ENCODE measurements at places on chromosomes 1 and 21.

GRCh38 chr1:84450910-84451309, 28.2 kb upstream of the RPF1 start:
- DNase-seq, result no peak

- DNase-seq, result peak; percentile 17
Observed at GRCh38 chr1:6353619-6353954, 40.0 kb downstream of the ACOT7 start.

GRCh38 chr1:243312952-243313634, 57.3 kb downstream of the SDCCAG8 start:
- no peak for DNase-seq

DNA sequence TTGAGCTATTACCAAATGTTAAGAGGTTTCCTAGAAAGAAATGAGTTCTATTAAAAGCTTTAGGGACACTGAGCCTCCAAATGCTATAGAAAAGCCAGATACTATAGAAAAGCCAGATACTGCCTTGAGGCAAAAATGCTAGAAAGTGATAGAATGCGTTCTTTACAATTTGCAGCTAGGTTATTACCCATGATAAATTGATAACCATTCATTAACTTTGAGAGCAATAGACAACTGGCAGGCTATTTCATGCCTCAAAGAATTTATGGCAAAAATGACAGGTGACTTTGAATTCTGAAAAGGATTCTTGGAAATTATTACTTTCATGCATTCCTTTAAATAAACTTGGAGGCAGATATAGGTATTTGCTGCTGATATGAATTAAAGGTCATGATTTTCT, 51.6 kb downstream of the SMYD3 start:
- DNase-seq, result no peak

DNA sequence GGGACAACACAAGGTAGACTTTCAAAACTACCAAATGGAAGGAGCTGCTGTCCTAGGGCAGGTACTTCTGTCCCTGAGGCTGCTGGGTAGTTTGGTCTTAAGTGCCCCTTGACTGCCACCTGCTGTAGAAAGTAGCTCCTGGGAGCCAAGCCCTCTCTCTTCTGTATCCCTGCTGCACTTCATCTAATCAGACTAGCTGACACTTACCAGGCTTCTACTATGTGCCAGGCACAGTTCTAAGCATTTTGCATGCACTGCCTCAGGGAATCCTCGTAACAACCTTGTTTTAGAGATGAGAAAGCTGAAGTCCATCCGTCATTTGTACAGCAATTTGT, 15.9 kb upstream of the SRSF4 start:
- peak; percentile 5 for DNase-seq

GRCh38 chr1:96361271-96361856, 360.2 kb upstream of the PTBP2 start:
- no peak for DNase-seq

DNA sequence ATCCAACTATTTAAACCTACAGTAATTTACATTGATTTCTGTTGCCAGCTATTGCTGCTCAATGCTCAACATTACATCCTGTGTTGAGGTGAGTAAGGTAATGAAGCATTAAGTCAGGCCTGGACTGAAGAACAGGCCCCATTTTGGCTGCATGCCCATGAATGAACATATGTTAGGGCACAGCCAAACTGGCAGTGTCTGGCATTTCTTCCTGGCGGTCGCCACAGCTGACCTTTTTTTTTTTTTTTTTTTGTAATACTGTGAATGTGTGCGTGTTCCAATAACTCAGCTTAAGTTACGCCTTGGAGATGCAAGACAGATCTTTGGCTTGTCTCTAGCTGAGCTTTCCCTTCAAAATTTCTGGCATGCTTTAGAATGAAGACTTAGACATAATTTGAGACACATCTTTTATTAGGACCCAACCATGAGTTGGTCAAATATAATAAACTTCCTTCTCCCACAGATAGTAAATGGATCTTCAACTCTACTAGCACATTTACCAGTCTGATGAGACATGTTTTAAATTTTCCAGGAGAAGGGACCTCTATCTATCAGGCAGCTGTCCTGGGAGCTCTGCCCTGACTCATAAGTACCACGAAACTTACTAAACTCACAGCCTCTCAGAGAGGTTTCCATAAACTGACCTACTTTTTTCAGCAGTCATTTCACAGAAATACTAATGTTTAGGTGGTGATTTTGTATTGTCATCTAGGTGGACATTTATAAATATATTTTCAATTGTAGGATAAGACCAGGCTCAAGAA, 341.1 kb upstream of the RUNX1 start:
- DNase-seq, result peak; percentile 74

DNA sequence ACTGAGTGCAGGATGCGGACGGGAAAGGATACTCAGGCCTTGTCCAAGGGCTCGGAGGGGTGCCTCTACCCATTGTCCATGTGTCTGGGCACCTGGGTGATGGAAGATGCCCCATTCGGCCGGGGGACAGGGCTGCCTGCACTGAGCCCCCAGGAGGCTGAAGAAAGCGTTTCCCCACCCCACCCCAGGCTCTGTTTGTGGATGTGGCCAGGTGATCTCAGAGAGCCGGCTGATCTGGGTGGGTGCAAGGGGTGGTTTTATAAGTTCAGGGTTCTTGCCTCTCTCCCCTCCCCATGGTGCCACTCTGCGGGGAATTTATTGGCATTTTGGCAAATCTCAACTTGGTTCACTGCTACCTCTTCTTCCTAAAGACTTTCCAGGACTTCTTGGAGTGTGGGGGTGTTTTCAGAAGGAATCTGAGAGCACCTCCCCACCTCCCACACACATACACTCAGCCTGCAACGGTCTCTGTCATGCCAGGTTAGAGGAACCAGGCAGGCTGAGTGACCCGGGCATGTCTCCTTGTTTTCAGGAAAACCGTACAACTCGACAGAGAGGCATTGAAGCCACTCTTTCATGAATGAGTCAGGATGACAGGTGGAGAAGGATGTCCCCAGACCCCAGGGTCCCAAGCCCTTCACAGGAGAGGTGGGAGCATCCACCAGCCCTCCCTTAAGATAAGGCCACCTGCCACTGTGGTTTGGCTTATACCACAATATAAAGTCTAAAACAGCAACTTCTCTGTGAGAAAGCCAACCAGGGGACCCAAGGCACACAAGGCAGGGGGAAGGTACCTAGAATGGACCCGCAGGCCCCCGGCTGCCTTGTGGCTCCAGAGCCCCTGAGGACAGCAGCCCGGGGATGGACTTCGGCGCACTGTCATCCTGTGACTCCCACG, 174.9 kb downstream of the ETS2 start:
- no peak for DNase-seq

DNA sequence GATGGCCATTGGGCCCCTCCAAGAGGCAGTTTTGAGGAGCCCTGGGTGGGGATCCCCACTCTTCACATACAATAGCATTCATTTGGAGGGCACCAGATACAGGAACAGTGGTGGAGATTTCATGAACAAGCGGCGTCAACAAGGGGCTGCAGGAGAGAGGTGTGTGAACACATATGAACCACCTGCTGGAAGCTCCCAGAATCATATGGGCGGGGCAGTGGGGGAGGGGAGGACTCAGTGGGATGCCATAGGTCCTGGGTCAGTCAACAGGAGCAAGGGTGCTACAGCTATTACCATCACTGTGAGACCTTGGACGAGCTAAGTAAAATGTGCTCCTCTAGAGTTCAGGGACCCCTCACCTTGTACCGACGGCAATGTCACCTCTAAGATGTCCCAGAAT, 100.4 kb upstream of the IRF2BP2 start:
- DNase-seq, result no peak

DNA sequence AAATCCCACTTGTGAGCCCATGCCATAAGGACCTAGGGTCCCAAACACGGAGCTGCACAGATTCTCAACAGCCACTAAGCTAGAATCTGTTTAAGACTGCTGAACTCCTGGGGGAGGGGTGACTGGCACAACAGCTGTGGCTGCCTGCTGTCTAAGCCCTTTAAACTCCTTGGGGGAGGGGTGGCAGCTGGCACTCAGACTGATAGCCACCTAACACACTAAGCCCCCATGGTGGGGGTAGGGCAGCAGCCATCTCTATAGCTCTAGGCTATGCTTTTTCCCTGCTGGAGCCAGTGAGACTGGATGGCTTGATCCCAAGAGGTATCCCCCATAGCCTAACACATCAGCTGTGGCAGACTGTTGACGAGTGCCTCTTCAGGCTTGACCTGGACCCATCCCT, 73.3 kb upstream of the FMO3 start:
- no peak for DNase-seq

GRCh38 chr1:57711326-57711725, 287.5 kb upstream of the DAB1 start:
- no peak for DNase-seq

GRCh38 chr1:5725406-5725805, 266.8 kb downstream of the NPHP4 start:
- DNase-seq, result no peak

DNA sequence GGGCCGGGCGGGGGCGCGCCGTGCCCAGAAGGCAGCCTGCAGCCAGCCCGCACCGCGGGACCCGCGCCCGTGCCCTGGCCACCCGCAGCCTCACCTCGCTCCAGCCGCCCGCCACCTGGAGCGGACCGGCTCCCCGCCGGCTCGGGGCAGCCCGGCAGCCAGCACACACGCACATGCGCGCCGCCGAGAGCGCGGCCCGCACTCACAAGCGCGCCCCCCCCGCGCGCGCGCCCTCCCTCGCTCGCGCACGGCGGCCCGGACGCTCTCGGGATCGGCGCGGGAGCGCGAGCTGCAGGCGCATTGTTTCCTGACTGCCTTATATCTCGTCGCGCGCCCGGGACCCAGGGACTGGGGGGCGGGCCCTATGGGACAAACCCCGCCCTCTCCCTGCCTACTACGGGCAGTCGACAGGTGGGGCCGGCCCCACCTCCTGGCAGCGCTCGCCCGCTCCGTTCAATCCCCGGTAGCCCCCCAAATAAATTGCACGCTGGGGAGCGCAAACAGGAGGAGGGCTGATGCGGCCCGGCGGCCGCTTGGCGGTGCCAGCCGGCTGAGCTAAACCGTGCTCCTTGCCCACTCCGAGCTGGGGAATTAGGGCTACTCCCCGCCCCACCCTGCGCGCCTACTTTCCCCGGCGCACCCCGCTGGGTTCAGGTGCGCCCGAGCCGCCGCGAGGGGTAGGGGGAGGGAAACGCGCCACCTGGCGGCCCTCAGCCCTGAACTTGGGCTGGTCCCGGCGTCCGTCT, at the start of gene MYCL:
Gene MYCL, minus strand, starts transcription at position 204 of the 746 bp plus-strand sequence. CDS start 483 bp downstream, outside the sequence.
- peak; percentile 73 for DNase-seq

GRCh38 chr1:9770298-9770697, 53.5 kb downstream of the CLSTN1 start:
- no peak for DNase-seq

- DNase-seq, result no peak
Observed at GRCh38 chr21:31566064-31566463, 93.4 kb upstream of the SOD1 start.

GRCh38 chr1:116262207-116262994, 110.6 kb upstream of the ATP1A1 start:
- DNase-seq, result no peak

DNA sequence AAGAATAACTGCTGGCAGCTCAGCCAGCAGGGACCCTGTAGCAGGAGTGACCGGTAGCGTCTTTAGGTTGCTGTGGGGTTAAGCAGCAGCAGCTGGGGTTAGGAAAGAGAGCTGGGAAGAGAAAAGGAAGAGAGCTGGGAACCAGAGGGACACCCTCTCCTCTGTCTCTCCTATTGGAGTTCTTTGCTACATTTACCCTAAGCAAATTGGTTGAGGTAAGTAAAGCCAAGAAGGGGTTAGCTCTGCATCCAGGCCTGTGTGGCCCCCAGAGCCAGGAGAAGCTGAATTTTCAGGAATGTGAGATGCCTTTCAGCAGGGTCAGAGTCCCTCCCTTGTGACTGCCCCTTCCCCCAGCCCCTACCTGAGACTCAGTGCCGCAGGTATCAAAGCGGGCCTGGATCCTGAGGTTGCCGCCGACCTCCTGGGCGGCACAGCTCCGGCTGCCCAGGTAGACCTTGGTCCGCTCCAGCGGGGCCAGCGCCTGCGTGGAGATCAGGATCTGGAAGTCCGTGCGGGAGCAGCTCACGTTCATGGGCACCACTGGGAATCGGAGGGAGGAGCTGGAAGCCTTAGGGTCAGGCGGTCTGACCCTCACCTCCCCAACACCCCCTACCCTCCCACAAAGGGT, 16.4 kb downstream of the CDCP2 start:
- DNase-seq, result no peak

DNA sequence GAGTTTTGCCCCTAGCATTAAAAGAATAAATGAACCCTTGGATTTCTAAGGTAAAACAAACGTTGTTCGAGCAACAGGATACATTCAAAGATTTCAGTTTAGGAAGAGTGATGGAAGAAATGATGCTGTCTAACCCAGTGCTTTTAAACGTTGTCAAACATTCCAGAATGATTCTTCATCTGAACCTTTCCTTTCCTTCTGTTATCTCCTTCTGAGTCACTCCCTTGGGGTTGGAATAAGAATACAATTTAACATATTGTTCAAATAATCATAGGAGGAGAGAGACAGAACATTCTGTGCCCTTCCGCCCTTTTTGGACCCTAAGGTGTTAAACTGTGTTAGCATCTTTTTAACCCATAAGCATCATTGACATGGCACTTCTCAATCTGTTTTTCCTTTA, 61.1 kb upstream of the RCOR3 start:
- DNase-seq, result no peak

DNA sequence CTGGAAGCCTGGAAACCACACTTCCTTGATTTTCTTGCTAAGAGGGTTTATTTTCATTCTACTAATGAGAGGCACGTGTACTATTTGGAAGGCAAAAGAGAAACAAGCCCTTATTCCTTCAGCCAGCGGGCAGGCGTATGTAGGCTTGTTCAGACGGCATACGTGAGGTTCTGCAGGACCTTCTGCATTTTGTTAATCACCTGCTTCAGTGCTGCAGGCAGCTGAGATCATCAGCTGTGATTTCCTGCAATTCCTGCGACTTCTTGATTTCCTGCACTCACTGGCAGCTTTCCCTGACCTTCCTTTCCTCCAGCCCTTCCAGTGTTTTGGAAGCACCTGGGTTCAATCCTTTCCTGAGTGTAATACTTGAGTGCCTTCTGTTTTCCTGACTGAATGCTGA, 43.4 kb downstream of the TSNAX start:
- DNase-seq, result no peak

GRCh38 chr1:50208756-50209155, 100.0 kb downstream of the ELAVL4 start:
- no peak for DNase-seq

DNA sequence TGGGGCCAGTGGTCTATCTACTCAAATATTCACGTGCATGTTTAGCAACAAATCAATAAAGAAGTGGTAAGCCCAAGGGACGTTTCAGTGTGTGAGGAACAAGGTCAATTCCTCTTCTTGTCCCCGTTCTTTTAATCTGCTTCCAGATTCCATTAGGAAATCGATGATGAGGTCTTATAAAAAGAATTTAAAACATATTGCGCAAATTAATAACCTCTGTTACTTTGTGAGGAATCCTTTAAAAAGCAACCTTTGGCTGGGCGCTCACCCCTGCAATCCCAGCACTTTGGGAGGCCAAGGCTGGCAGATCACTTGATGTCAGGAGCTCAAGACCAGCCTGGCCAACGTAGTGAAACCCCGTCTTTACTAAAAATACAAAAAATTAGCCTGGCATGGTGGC, 113.0 kb upstream of the TMPRSS2 start:
- DNase-seq, result no peak

Data from MG63 (cell line).